ENCODE measurements at places on chromosomes 13 and 19.

DNA sequence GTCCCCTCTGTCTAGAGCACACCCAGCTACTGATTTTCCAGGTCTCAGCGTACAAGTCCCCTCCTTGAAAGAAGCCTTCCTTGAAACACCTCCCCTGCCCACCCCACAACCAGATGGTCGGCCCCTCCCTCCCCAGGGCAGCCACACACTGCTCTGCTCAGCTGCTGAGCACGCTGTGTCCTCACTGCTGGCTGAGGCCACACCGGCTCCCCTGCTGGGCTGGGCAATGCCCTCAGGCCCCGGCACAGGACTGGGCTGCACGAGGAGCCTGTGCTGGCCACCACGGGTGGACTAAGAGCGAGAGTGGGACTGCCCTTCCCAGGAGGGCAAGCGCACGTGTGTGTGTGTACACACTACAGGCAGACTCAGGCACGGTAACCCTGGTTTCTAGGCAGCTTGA lies 11.8 kb upstream of the RSPH6A start:
- DNase-seq, result no peak

GRCh38 chr19:7512400-7512851 lies 3.5 kb upstream of the ZNF358 start:
- no peak for DNase-seq

DNA sequence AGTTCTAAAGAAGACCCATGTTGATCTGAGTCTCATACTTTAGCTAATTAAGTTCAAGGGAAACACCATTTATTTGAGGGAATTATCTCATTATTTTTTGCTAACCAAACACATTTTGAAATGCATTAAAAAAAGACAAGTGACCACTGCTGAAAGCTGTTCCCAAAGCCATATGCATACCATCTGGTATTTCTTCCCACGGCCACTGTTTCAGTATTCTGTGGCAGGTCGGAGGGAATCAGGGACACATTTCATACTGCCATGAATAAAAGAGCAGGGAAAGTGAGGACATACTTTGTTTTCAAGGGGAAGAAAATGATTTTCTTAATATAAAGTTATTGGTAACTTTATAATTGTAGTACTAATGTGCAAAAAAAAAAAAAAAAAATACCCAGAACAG lies 401.2 kb downstream of the HS6ST3 start:
- no peak for DNase-seq

DNA sequence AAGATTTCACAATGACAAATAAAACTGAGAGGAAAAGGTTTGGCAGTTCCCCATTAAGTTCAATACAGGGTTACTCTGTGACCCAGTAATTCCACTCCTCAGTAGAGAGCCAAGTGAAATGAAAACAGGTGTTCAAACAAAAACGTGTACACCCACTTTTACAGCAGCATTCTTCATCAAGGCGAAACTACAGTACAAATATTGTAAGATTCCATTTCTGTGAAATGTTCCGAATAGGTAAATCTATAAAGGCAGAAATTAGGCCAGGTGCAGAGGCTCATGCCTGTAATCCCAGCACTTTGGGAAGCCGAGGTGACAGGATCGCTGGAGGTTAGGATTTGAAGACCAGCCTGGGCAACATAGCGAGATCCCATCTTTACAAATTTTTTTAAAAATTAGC lies 8.9 kb upstream of the GDF15 start:
- DNase-seq, result no peak

GRCh38 chr19:1428738-1429391 lies 9.3 kb upstream of the RPS15 start:
- no peak for DNase-seq

GRCh38 chr19:18587962-18588610 lies 512 bp upstream of the REX1BD start:
- no peak for DNase-seq

GRCh38 chr19:40609561-40610395 lies 8.6 kb downstream of the LTBP4 start:
- DNase-seq, result peak; percentile 95

DNA sequence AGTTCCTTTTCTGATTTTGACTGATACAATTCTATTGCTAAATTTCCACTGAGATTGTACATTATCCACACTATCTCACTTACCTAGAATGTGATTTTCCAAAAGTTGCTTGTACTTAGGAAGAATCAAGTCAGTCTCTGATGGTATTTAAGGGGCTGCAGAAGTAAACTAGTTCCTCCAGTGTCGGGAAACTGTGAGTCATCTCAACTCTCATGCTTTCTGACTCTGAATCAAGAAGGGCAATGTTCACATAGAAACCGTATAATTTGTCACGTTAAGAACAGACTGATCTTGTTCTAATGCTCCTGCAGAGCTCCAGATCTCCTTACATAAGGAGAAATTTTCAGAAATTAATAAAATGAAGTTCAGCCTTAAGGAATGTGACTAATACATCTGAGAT lies 369.3 kb downstream of the KLF5 start:
- no peak for DNase-seq

DNA sequence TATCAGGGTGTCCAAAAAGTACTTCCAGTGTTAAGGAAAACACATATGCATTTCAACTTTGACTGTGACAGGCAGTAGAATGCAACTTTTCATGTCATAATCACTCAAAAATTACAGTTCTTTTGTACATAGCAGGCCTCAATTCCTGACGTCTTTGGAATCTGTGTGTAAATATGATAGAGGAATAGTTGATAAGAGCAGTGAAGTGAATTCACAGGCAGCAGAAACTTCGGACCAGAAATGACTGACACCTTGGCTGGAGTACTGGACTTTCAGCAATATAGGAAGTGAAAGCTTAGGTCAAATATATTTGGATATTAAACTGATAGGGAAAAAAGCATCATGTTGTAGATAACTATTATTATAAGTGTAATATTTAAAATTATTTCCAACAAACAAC lies 1741.2 kb upstream of the PCDH20 start:
- DNase-seq, result no peak

GRCh38 chr19:43763473-43763939 lies 8.7 kb upstream of the SMG9 start:
- DNase-seq, result peak; percentile 69

DNA sequence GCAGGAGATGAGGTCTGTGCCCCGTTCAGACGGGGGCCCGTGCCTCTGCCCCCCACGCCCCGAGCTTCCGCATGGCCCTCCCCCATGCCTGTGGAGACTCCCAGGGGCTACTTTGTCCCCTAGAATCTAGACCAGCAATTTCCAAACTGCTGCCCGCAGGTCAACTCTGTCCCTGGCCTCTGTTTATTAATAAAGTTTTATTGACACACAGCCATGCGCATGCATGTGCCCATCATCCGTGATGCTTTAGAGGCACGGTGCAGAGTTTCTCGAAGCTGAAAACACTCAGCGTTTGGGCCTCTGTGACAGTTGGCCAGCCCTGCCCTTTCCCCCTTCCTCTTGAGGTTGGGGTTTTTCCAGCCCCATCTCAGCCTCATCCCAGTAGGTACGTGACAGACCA lies 140.0 kb downstream of the KDM4B start:
- DNase-seq, result no peak

GRCh38 chr19:15038294-15038693 lies 11.0 kb upstream of the CASP14 start:
- DNase-seq, result no peak

GRCh38 chr13:29846475-29847256 lies 3.8 kb downstream of the UBL3 start:
- no peak for DNase-seq

DNA sequence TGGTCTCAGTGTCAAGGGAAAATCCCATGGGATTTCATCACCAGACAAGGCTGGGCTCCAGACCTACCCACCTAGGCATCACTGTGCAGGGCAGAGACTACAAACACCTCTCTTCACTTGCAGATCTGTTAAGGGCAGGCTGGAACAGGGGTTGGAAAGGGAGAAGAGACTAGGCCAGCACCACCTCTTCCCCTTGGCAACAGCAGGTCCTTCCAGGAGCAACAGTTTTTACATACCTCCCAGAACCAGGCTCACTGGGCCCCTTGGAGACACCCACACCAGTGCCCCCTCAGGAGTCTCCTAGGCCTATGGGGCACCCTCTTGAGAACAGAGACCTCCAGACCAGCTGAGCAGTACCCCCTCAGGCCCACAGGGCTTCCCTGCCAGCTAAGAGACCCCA lies 2.5 kb upstream of the UBE2M start:
- peak; percentile 30 for DNase-seq

GRCh38 chr19:33402421-33403220 lies 29.1 kb downstream of the CEBPG start:
- peak; percentile 42 for DNase-seq

- DNase-seq, result no peak
These were observed 23.4 kb downstream of the ZNF507 start for GRCh38 chr19:32368787-32369186.

- no peak for DNase-seq
These were observed 9.1 kb downstream of the FEM1A start for GRCh38 chr19:4800591-4801081.

GRCh38 chr19:8611877-8612806 lies 1.6 kb upstream of the ADAMTS10 start:
- DNase-seq, result peak; percentile 90

DNA sequence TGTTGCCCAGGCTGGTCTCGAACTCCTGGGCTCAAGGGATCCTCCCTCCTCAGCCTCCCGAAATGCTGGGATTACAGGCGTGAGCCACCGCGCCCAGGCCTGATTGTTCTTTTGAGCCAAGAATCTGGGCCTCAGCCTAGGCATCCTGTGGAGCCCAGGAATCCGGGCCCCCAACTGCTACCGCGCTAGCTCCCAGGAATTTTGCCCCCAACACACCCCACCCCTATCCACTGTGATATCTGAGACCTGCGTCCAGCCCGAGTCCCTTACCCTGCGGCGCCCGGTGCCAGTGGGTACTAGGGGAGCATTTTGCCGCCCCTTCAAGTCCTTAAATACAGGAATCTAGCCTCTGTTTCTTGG lies 838 bp upstream of the MYADM start:
- DNase-seq, result peak; percentile 79

DNA sequence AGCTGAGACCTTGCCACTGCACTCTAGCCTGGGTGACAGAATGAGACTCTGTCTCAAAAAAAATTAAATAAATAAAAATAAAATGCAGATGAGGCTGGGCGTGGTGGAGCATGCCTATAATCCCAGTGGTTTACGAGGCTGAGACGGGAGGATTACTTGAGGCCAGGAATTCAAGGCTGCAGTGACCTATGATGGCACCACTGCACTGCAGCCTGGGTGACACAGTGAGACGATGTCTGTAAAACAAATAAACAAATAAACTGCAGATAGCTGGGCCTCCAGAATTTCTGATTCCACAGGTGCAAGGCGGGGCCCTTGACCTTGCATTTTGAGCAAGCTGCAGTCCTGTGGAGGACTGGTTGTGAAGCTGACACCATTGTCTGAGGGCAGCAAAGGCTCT lies 3.1 kb upstream of the MAG start:
- DNase-seq, result no peak

DNA sequence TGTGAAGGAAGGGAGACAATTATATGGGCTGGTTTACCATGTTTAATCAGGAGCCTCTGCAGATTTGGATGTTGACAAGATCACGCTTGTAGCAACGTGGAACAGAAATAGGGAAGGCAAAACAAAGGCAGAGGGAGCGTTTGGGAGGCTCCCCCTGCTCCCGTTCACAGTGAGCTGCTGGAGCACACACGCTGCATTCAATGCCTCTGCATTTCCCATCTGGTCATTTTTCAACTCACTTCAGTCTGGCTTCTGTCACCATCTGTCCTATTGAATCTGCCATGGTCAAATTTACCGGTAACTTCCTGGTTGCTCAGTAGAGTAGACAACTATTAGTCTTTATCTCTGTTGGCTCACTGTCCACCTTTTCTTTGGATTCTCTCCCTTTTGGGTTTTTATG lies 91.0 kb downstream of the NHLRC3 start:
- DNase-seq, result no peak

GRCh38 chr19:34145741-34146202 lies 26.5 kb upstream of the LSM14A start:
- DNase-seq, result no peak

GRCh38 chr13:114146629-114147028 lies 14.2 kb upstream of the RASA3 start:
- peak; percentile 70 for DNase-seq

GRCh38 chr19:47296036-47296435 lies 13.6 kb upstream of the C5AR1 start:
- DNase-seq, result no peak

GRCh38 chr19:49746206-49746958 lies 16.7 kb downstream of the TSKS start:
- DNase-seq, result peak; percentile 83

- peak; percentile 84 for DNase-seq
These were observed 6.4 kb downstream of the AXL start for GRCh38 chr19:41225238-41226052.

GRCh38 chr19:16324384-16325160 lies at the start of gene KLF2:
KLF2 (plus strand) TSS chr19:16324826; CDS start chr19:16324924, 98 bp downstream.
- peak; percentile 99 for DNase-seq

DNA sequence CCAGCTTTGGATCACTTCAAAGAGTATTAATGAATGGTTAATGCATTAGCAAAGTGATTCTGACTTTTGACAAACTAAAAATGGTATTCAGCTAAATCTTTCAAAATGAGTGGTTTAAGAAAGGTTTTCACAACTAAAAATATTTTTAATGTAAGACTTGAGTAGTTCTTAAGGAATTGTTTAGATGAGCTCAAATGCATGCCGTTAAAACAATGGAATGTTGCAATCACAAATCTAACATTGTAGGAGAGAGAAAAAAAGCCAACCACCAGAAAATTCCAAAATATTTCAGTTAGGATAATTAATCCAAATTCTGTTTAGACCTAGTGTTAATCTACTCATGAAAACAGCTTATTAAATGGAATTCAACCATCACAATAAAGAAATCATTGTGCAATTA lies 1044.8 kb upstream of the SLC10A2 start:
- DNase-seq, result no peak

- DNase-seq, result no peak
These were observed 139.2 kb downstream of the ZIC5 start for GRCh38 chr13:99832347-99832746.

GRCh38 chr13:105327581-105328126 lies 1207.8 kb downstream of the EFNB2 start:
- DNase-seq, result no peak

DNA sequence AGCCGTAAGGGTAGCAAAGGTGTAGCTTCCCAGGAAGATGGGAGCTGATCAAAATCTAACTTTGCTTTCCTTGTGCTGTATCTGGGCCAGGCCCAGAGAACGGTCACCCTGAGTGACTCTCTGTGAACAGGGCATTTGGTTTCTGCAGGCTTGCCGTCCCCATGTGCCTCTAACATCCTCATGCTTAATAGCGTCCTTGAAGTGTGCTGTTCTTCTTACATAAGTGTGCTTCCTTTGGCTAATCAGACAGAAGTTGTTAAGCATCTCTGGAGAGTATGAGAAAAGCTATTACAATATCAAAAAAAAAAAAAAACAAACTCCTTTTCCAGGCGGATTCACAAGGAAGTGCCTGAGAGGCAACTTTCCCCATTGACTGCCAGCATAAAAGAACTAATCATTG lies 503.7 kb downstream of the DIAPH3 start:
- no peak for DNase-seq

DNA sequence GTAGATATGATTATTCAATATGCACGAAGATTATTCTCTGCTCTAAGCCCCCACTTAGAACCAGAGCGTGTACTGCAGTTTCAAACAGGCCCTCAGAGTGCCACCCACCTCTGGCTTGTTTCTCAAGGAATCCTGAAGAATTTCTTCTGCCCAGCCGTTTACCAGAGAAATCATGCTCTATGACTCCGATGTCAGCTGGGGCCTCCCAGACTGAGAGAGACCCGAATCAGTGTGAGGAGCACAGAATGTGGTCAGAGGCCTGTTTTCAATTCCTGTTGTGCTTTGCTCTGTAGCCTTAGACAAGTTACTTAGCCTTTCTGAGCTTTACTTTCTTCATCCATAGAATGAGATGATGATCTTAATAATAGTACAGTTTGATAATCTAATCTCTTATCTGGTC lies 5.5 kb downstream of the PNMA8C start:
- no peak for DNase-seq
